Activated CD4-positive, alpha-beta T cell treated with anti-CD3 and anti-CD28 coated beads for 36 hours (primary cell): ENCODE measurements at places on chromosomes 2 and 18.

- no peak for DNase-seq
Observed at GRCh38 chr18:79251021-79251420, 144.7 kb upstream of the NFATC1 start.

DNA sequence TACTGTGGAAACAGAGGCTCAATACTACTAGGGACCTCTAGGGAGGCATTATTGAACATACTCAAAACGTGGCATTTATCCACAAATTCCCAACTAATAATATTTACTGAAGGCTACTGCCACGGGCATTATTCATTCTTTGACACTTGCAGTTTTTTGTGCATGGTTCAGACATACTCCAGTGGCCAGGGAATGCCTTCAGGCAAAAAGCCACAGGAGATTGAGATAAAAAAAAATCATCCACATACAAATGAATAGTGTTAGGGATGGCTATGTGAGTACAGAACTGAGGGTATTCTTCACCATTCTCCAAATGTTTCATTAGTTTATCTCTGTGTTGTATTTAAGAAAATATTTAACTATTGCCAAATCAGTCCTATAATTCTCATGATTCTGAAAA lies 974.9 kb upstream of the PIK3C3 start:
- no peak for DNase-seq

- no peak for DNase-seq
Observed at GRCh38 chr2:173929441-173929840, 35.7 kb downstream of the SP3 start.

GRCh38 chr2:238504181-238504931 lies 77.6 kb downstream of the ASB1 start:
- DNase-seq = no peak

DNA sequence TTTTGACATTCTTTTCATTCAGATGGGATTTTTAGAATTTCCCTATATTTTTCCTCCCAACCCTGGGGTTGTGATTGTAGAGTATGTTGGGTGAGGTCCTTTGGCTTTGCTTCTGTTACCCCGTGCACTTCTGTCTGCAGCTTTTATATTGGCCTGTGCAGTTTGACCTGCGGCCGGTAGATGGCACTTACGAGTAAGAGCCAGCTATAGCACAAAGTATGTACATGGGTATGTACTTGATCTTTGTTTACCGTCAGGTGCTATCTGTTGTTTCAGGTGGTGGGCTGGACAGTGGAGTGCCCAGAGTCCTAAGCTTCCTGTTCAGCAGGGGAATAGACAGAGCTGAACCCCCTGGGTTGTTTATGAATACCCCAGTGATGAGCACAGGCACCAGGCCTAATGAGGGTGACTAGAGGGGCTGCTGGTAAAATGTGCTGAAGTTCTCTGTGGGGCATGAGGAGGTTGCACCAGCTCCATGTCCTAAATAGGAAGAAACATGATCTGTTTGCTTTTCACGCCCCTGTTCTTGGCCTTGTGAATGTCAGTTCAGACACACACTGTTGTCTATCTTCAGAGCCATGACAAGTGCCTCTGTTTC lies 58.9 kb upstream of the THUMPD2 start:
- DNase-seq = peak; percentile 32

DNA sequence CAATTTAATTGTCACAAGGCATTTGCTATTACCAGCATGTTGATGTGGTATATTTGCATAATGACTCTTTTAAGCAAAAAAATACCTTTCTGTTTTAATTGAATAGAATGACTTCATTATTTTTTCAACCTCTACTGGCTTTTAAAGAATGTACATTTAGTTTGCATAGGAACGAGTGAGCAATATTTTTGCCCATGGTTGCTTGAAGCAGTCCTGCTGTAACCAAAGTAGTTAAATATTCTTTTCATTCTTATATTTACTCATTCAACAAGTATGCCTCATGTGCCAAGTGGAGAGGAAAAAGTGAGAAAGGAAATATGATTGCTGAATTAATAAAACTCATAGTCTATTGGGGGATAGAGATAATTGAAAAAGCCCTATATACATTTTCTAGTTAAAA lies 184.7 kb downstream of the DSEL start:
- DNase-seq = no peak

DNA sequence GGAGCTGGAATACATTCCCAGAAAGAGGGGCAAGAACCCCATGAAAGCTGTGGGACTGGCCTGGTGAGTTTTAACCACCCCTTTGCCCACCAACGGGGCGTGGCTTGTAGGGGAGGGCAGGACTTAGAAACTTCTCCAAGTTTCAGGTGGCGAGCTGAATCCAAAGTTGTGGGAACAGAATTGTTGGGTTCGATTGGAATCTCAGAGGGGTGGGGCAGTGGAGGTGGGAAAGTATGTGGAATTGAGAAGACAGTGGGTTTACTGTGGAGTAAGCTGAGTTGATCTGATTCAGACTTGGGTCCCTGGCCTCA lies 1.1 kb downstream of the PNKD start:
- no peak for DNase-seq

GRCh38 chr2:119469131-119469530 lies 37.5 kb downstream of the TMEM37 start:
- DNase-seq = no peak
